SW480 (cell line): ENCODE measurements at places on chromosomes 6 and 20.

DNA sequence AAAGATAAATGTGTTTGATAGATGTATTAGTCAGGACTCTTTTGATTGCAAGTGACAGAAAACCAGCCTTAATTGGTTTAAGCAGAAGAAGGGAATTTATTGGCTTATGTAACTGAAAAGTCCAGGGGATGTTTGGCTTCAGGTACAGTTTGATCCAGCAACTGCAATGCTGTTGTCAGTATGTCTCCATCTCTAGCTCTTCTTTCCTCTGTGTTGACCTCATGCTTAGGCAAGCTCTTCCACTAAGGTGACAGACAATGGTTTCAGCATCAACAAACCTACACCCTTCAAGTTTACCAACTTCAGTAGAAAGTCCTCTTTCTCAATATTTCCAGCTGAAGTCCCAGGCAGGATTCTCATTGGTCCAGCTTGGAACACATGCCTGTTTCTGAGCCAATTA is 28.1 kb upstream of the ARFGEF2 start:
- no peak for DNase-seq

GRCh38 chr6:35354361-35355135 is 12.2 kb downstream of the PPARD start:
- no peak for DNase-seq

GRCh38 chr6:169689287-169689686 is 12.5 kb downstream of the WDR27 start:
- peak; percentile 42 for DNase-seq

DNA sequence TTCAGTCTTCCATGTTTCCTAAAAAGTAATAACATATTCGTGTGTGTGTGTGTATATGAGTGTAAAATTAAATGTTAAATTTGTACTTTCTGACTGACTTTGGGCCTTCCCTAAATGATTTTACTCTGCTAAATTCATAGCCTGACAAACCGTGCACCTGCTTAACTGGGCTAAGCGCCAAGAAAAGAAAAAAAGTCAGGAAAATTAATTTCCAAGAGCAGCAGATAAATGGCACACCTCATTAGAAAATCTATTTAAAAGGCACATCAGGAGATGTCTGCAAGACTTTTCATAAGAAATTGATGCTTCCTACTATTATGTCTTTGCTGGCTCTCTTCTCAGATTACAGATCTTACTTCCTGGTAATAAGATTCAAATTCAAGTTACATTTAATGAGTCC is 72.4 kb downstream of the TRDN start:
- no peak for DNase-seq

DNA sequence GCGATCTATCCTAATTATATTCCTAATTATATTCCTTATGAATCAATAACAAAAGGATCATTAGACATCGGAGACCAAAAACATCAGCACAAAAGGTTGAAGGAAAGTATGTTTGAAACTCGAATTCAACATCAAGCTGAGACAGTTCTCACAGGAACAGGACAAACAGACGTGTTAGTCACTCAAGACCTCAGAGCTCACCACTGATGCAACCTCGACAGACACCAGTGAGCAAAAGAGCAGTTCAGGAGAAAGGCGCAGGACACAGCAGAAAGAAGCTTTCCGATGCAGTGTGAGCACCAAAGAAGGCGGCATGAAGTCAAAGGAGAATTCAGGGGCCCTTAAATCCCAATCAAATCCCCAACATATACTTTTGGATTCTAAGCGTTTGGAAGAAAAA is 6.3 kb upstream of the RAMACL start:
- DNase-seq = no peak

DNA sequence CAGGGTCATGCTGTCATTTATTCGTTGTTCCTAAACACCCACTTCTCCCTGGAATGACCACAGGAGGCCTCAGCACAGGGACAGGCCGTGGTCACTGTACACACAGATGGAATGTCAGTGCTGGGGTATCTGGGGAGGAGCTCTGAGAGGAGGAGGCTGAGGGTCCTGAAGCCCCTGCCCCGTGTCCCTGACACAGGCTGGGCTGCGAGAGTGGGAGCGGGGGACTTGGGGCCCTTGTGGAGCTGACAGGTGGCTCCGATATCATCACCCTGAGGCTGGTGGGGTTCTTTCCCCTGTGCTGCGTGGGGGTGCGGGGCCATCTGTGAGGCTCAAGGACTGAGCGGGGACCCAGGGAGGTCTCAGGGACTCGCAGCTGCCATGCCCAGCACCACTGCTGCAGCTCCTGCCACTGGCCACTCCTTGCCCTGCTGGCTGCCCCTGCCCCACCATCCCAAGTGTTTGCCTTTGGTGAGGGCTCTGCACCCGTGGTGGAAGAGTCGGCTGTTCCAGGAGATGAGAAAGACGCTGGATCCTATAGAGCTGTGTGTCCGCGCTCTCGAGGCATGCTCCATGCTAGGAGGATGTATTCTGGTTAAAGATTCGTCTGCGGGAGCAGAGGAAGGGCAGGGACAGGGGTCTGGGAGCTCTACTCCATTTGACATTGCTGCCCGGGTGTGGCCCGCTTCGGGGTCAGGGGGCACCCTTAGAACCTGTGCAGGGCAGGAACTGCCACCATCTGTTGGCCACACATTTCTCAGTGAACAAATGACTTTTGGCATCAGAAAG is 18.9 kb downstream of the NPEPL1 start:
- DNase-seq = no peak

GRCh38 chr6:144394210-144394609 is 109.1 kb downstream of the UTRN start:
- no peak for DNase-seq

GRCh38 chr20:48751871-48752270 is 75.9 kb downstream of the PREX1 start:
- DNase-seq = no peak

DNA sequence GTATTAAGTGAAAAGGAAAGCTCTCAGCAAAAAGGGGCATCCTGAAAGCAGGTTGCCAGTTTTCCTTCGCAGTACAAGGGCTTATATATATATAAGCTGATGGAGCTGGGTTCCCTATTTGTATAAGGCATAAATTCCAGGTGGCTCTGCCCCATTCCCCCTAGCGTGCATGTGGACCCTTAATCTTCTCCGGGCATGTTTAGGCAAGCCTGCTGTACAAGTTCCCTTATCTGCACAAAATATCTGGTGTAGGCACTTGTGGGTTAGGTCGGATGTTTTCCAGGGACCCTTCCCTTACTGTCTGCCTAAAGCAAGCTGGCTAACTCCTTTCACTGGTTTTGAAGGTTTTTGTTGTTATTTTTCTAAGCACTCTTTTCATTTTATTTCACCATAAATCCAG is 140.7 kb downstream of the FUT9 start:
- DNase-seq = no peak

GRCh38 chr6:30847971-30848436 is 36.3 kb upstream of the DDR1 start:
- DNase-seq = no peak

- no peak for DNase-seq
Observed at GRCh38 chr20:52496191-52496590, 304.6 kb upstream of the ZFP64 start.

DNA sequence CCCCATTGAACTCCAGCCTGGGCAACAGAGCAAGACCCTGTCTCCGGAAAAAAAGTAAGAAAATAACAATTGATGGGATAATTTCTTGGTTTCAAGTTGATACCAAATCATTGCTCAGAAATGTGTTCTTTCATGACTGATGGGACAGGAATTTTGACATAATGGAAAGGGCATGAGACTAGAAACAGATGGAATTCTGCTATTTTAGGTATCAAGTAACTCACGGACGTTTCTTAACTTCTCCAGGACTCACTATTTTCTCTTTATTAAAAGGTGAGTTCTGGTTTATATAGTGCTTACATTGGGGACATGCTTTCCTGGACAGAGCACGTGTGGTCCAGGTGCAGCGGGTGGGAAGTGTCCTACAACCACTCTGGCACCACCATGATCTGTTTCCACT is 6.0 kb upstream of the DSP start:
- no peak for DNase-seq

- no peak for DNase-seq
Observed at GRCh38 chr6:134846865-134847264, 103.0 kb downstream of the ALDH8A1 start.

GRCh38 chr6:22682979-22683378 is 113.6 kb downstream of the HDGFL1 start:
- no peak for DNase-seq

DNA sequence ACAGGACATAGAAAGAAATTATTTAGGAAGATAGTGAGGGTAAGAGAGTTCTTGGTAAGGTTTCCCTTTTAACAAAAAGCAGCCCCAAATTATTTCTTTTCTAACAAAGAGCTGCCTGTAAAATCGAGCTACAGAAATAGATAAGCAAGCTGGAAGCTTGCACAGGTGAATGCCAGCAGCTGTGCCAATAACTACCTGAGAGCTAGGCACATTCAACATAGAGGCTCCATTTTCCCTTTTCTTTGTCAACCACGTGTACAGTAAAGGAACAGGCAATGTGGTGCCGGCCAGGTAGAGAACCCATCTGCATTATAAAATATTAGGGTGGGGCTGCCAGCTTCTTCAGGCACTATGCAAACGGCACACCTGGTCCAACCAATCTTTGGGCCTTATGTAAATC is 341.6 kb upstream of the JAG1 start:
- DNase-seq = peak; percentile 6

DNA sequence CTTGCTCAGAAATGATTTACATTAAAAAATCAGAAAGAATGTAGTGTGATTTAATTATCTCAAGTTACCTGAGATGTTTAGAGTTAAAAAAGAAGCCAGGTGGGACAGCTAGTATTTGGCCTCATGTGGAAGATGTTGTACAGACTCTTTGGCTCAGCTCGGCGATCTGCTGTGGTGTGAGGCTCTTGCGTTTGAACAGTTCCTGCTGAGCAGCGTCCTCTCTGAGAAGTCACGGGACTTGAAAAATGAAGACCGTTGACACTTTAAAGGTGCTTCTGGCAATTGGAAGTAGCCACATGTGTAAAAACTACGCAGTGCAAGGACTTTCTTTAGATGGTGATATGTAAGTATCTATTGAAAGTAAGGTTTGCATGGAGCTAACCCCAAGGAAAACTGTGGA is 169.0 kb downstream of the BACH2 start:
- DNase-seq = no peak

GRCh38 chr6:579339-579738 is 77.6 kb downstream of the HUS1B start:
- DNase-seq = peak; percentile 21

DNA sequence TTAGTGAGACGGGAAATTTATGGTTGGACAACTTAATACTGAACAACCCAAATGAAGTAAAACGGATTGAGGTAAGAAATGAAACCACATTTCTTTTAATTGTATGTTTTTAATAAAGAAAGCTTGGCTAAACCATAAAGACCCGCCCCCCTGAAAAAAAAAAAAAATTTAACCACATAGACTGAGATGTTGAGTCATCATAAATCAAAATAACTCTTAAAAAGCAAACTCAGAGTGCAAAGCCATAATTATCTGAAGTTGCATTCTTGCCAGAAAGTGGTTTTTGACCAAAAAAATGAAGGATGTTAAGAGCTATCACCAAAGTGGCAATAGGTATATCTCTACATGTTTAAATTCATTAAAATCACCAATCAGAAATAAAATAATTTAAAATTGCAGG is 101.8 kb upstream of the COL21A1 start:
- DNase-seq = no peak

GRCh38 chr20:11777387-11778205 is 140.1 kb upstream of the BTBD3 start:
- DNase-seq = no peak

- no peak for DNase-seq
Observed at GRCh38 chr6:42264162-42264851, 46.6 kb upstream of the MRPS10 start.

DNA sequence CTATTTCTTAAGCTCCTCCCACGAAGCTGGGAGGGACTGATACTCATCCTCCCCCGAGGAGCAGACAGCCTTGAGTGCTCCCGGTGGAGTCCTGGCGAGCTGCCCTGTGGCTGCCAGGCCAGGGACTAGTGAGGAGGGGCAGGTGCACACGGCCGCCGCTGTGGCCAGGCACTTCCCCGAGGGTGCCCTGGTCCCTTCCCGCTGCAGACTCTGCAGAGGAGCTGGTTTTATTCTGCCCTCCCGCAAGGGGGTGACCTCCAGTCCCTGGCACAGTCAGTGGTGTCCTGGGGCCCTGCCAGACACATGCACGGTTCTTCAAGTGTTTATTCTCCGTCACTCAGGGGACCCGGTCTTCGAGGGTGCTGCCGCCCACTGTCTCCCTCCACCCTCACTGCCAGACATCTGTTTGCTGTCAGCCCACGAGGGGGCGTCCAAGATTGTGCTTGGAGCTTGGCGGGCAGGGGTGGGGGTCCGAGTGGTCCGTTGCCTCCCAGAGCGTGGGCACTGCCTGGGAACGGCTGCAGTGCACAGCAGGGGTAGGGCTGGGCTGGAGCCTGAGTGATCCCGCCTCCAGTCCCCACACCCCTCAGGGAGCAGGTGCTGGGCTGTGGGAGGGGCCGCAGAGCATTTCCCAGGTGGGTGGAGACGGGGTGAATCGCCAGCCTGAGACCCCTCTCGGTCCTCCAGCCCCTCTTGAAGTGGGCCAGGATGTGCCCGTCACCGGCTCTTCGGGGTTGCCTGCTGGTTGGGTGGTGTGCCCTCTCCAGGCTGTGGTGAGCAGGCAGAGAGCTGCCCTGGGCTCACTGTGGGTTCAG is 3.1 kb upstream of the CABLES2 start:
- DNase-seq = peak; percentile 72

DNA sequence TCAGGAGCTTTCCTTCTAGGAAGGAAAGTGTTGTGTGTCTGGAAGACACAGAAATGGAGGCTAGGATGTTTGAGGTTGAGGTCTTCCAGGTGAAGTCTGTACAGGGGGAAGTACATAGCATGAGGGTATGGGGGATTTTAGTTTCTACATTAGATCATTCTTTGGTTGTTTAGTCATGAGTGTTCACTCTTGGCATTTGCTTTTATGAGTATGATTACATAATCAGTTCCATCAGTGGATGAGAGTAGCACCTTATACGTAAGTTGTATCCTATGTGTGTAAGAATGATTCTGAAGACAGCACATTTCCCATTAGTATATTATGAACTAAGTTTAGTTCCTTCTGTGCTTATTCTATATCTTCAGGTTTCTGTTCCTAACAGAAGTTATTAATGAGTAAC is 1.9 kb downstream of the CDYL start:
- DNase-seq = no peak

- no peak for DNase-seq
Observed at GRCh38 chr20:52727740-52728456, 244.3 kb upstream of the TSHZ2 start.

DNA sequence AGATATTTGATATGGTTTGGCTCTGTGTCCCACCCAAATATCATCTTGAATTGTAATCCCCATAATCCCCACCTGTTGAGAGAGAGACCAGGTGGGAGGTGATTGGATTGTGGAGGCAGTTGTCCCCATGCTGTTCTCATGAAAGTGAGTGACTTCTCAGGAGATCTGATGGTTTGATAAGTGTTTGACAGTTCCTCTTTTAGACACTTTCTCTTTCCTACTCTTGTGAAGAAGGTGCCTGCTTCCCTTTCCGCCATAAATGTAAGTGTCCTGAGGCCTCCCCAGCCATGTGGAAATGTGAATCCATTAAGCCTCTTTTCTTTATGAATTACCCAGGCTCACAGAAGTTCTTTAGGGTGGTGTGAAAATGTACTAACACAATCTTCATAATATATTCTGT is 1404.0 kb upstream of the ADGRB3 start:
- no peak for DNase-seq
